ENCODE measurements at places on chromosomes 4 and X. TPM values are rescaled to one million over a fixed set of nuclear protein-coding genes. Genes with fewer than 3 reads are reported as not detected.

The LRCH2 gene
- 8.4 TPM for total RNA-seq

The ZIC3 gene
- 3.8 TPM for total RNA-seq

The NPY1R gene
- total RNA-seq: not detected

The CXCR3 gene
- total RNA-seq: not detected

The CFI gene
- total RNA-seq: 0.61 TPM

The RBMXL3 gene
- not detected for total RNA-seq

The RIPPLY1 gene
- not detected for total RNA-seq

The NEIL3 gene
- 5.4 TPM for total RNA-seq

Measured in hair follicle dermal papilla cell (primary cell).